ENCODE measurements at places on chromosomes 6 and 20. TPM values are rescaled to one million over a fixed set of nuclear protein-coding genes. Genes with fewer than 3 reads are reported as not detected.
A peak's percentile ranks its signal among the peaks of the same experiment; 100 is the strongest.

Gene CENPW
- 70.7 TPM for total RNA-seq

Gene APCDD1L
- total RNA-seq: 15.8 TPM

Gene DNMT3B
- 1.5 TPM for total RNA-seq

Gene HAO1
- total RNA-seq: not detected

Gene CTAGE9
- not detected for total RNA-seq

Gene CEP162
- total RNA-seq: 3.2 TPM

Gene TRIM10
- not detected for total RNA-seq

Gene GNRH2
- not detected for total RNA-seq

Gene PPP1R3G
- 1.6 TPM for total RNA-seq

Gene MICB
- 19.2 TPM for total RNA-seq

Gene DSP
- total RNA-seq: 61.9 TPM

DNA sequence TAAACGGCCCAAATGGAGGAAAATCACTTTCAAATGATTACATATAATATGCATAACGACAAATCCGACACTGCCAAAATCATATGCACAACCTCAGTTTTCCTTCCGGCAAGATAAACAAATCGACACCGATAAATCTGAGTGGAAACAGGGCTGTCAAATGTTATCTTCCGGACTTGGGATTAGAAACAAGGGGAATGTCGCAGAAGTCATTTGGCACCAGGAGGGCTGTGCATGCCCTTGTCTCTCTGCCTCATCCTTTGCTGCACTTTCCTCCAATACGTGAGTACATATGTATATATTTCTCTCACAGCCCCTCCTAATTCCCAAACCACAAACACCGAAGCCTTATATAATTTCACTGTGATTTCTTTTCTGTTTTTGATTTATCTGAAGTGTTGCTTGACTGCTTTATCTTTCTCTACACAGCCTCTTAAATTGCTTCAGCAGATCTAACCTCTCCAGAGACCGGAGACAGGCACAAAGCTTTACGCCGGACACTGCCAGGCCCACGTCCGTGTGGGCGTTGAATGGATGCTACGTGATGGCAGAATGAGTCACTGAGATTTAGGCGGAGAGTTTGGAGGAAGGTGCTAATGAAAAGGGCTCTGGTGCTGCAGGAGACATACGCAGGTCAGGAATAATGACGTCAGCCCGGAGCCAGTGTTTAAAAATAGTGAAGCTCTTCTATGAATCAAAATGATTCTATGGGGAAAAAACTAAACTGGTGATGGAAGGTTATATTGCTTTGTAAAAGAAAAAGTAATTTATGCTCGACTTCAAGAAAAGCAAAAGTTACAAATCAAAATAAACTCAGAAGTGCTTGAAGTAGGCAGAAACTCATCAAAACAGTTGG, 21.0 kb upstream of the PRELID3B start:
- DNase-seq: peak; percentile 53

GRCh38 chr6:135962731-135963130, 111.2 kb downstream of the PDE7B start:
- no peak for DNase-seq

GRCh38 chr20:34834459-34834893, 9.0 kb upstream of the NCOA6 start:
- peak; percentile 44 for DNase-seq

DNA sequence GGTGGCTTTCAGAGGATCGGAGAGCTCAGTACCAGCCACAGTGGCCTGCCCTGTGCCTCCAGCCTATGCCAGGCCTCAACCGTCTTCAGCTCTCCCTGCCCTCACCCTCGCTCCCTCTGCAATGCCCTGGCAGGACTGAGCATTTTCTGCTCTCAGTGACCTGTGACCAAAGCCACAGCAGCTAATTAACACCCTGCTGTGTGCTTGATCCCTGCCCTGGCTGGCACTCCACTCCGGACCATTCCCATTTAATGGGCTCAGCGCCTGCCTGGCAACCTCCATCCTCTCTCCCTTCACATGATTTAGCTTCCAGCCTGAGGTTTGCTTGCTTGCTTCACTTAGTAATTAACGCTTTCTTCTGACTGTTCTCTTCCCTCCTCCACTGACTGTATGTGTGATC, 287.5 kb downstream of the LRFN2 start:
- no peak for DNase-seq

DNA sequence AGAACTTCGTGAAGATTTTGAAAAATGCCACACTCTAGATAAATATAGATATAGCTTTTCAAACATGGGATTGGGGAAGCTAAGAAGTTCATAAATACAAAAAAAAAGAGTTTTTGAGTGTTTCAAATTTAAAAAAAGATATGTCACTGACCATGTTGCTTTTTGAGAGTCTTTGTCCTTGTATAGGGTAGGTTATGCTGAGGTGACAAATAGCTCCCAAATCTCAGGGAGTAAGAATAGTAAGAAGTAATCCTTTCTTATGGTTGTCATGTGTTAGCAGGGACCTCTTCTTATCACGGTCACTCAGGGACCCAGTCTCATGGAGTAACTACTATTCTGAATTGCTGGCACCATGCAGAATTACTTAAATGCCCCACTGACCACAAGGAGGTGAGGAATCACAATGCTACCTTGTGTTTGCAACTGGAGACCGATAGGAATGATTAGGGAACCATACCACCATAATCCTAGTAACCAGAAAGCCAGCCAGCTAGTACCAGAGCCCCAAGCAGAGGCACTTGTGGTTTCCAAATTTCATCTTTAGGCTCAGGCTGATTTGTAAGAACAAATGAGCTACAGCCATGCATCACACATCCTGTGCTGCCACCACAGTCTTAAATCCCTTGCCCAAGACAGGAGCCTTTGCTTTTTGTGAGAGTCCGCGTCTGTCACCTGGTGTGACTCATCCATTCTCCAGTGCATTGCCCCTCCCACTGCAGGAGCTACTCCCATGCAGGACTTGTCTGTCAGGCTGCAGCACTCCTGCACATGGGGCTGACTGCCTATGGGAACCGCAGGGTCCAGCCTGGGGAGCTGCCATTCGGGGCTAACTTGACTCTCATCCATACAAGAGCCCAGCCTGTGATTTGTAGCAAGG, 42.4 kb upstream of the ADGRF4 start:
- DNase-seq: peak; percentile 2

DNA sequence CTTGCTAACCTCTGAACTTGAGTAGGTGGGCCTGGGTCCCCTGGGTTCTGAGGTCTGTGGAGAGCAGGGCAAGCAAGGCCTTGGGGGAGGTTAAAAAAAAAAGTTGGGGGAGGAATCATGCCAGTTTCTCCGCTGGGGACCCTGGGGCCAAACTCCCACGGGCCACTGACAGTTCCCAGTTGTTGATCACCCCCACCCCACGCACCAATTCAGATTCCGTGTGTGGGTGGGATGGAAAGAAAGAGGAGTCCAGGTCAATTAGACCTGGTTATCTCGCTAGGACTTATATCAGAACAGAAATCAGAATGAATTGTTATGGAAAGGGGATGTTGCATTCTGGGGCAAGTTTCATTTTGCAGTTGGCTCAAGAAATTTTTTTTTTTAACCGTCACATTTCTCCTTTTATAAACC, 46.7 kb upstream of the SUPT3H start:
- no peak for DNase-seq

DNA sequence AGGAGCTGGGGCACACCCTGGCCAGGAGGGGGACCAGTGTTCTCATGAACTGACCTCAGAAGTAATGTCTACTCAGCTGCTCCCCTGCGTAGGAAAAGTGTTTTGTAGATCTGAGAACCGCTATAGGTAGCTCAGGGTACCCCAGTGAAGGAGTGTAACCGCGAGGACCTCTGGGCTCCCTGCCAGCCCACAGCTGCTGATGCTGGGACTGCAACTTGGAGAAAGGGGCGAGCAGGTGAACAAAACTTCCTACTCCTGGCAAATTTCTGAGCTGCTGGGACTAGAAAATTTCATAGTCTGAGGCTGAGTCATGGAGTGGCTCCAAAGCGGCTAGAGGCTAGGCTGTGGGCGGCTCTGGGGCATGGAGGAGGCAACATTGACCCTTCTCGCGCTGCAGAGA, 51.9 kb downstream of the PYGB start:
- DNase-seq: peak; percentile 21

- no peak for DNase-seq
These were observed 7.5 kb downstream of the POFUT1 start for GRCh38 chr20:32215147-32215546.

- DNase-seq: no peak
These were observed 46.9 kb upstream of the POU3F2 start for GRCh38 chr6:98787435-98787834.

- no peak for DNase-seq
These were observed 172.4 kb upstream of the PDE10A start for GRCh38 chr6:165835410-165835851.

- no peak for DNase-seq
These were observed 190.9 kb upstream of the SLC24A3 start for GRCh38 chr20:19021406-19022117.

DNA sequence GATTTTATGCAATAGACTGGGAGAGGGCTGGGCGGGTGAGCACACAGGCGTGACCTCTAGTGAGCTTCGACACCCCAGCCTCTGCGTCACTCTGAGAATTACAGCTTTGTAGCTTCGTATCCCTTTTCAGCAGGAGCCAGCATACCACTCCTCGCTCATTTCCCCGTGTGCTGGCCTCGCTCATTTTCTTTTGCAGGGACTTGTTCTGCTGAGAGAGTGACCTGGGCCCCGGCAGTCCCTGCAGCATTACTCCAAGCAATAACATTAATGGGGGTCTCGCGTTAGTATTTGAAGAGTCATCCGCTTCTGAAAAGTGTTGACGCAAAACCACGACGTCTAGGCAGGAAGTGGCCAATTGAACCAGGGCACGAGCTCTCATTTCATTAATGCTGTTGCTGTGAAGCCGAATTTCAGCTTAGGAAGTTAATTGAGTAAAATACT, 193.7 kb downstream of the QKI start:
- DNase-seq: no peak

- DNase-seq: peak; percentile 6
These were observed at the start of gene WFDC10A for GRCh38 chr20:45629496-45630100. TSS of gene WFDC10A (plus strand) at chr20:45629739. CDS start at chr20:45629814, 75 bp downstream.

DNA sequence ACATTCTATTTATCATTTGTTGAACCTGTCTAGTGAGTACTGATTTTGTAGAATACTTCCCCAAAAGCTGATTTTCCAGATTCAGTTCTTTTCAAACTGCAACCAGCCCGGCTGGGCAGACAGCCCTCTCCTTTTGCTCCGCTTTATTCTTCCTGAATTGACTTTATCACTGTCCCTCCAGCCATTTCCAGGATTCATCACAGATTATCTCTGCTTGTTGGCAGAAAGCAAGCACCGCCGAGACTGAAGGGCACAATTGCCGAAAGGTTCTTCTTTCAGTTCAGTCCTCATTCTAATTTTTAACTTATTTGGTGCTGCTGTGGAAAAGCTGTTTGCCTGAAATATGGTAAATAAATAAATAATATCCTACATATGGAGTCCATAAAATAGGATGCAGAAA, 369.1 kb upstream of the FLRT3 start:
- DNase-seq: no peak

- DNase-seq: no peak
These were observed 94.5 kb upstream of the STXBP5 start for GRCh38 chr6:147109707-147110106.

DNA sequence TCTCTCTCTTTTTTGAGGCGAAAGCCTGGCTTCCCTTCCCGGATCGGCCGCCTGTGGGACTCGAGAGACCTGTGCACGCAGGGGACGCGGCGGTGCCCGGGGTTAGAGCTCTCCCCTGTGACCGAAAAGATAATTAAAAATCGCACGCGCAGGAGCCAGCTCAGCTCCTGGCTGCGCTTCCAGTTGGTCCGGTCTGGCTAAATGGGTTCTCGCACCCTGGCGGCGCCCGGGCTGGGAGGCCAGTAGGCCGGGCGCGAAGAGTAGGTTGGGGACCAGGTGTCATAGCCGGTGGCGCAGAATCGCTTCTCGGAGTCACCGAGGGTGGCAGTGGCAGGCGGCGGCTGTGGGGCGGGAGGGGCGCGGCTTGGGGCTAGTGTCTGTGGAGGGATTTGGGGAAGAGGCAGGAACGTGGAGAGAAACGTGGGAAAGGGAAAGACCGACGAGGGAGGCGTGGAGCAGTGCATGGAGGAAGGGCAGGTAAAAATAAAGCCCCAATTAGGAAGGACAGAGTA, 41.9 kb upstream of the SUPT3H start:
- peak; percentile 48 for DNase-seq

DNA sequence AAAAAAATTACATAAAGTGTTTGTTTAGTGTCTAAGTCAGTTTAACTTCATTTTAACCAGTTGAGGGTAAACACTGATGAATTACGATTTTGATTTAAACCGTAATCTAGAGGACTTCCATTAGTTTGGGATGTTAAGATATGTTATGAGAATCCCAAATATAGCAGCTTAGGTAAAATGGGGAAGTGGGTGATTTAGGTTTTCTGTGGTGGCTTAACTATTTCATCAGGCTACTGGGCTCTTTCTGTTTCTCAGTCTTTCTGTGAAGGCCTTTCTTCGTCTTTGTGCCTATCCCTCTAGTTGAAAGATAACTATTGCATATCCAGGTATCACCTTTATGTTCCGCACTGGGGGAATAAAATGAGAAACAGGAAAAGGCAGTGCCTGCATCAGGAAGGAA, 27.9 kb downstream of the CENPW start:
- DNase-seq: no peak

DNA sequence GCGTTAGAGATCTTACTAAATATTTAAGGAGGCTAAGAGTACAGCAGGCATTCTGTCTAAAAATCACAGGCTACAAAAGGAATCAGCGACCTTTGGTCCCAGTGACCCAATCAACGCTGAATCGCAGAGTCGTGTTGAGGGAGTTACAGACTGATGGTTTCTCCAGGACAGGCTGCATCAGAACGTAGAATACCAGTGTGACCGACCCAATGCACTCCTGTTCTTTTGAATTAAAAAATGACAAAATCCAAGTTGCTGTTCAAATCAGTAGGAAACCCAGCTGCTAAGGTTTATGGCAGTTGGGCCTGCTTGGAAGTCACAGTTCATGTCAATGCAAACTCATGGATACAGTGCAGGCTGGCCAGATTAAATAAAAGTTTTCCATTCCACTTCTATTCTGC, 155.8 kb upstream of the AFDN start:
- no peak for DNase-seq

- DNase-seq: no peak
These were observed 206.3 kb downstream of the COL19A1 start for GRCh38 chr6:70072540-70073179.

GRCh38 chr6:110408901-110409300, 6.5 kb downstream of the DDO start:
- no peak for DNase-seq

DNA sequence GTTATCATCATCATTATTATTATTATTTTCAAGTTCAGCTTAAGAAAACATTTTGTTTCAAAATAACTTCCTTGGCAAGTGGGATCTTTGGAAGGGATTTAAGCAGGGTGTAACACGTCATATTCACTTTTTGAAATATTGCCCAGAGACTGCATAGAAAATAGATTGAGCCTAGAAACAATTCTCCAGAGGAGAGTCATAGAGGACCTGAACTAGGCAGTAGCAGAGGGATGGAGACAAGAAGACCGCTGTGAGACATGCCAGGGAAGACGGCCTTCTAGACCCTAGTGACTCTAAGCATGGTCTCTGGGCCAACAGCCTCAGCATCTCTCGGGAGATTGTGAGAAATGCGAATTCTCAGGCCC, 55.5 kb downstream of the EDN1 start:
- DNase-seq: no peak

GRCh38 chr20:40965671-40966070, 63.0 kb upstream of the TOP1 start:
- DNase-seq: no peak
